ENCODE measurements at places on chromosomes 7 and 10. TPM values are rescaled to one million over a fixed set of nuclear protein-coding genes. Genes with fewer than 3 reads are reported as not detected.

Gene CPA4
- 52.9 TPM for total RNA-seq

Gene DHTKD1
- 19.9 TPM for total RNA-seq

Gene NYAP1
- 0.38 TPM for total RNA-seq

Gene ABCC2
- 0.15 TPM for total RNA-seq

Gene CYP17A1
- total RNA-seq = not detected

Gene ADAM8
- 0.60 TPM for total RNA-seq

Gene PNLIPRP3
- not detected for total RNA-seq

Gene ELAPOR2
- total RNA-seq = 117 TPM

All from smooth muscle cell of the coronary artery (primary cell).